ENCODE measurements at places on chromosomes 6 and 20.
A peak's percentile ranks its signal among the peaks of the same experiment; 100 is the strongest.

DNA sequence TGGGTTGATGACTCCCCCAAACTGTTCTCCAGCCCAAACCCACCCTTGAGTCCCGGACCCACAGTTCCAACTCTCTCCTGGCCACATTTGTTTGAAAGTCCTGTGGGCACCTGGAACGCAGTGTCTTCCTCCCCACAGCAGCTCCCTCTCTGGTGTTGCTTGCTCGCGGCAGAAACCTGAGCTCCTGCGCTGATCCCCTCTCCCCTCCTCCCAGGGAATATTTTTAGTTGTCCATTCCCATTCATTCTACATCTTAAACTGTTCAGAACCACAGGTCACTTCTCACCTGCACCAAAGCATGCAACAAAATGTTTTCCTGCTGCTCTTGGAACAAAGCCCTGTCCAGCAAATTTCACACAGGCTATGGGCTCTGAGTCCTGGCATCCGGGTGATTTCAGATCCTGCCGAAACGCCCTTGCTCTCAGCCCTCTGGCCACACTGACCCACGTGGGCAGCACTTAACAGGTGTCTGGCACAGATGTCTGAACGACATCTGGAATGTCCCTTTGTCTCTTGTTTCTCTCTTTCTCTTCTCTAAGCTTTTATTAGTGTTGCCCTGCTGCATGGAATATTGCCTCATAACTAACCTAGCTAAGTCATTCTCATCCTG lies 27.0 kb upstream of the PMEPA1 start:
- DNase-seq = no peak

DNA sequence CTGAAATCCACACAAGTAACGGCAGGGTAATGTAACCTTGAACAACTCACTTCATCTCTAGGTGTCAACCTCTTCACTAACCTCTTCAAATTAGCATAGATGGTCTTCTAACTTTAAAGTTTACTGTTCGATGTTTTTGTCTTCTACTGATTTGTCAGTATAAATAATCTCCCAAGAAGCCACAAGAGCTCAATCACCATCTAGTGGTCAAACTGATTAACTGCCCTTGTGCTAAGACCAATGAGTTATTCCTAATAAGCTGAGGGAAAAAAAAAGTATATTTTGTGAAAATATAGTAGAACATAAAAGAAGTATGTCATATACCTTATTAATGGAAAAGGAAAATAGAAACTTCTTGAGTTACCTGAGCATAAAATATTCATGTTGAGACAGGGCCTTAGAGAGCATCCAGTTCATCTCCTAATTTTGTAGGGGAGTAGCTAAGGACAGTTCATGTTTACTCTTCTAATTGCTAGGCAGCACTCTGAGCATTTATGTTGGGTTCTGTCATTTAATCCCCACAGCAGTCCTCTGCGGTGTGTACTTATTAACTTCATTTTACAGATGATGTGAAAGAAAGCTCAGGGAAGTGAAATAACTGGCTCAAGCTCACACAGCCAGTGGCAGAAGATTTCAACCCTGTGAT lies 317.1 kb downstream of the ESR1 start:
- peak; percentile 13 for DNase-seq

GRCh38 chr20:60804918-60805630 lies 447.0 kb upstream of the CDH4 start:
- no peak for DNase-seq

DNA sequence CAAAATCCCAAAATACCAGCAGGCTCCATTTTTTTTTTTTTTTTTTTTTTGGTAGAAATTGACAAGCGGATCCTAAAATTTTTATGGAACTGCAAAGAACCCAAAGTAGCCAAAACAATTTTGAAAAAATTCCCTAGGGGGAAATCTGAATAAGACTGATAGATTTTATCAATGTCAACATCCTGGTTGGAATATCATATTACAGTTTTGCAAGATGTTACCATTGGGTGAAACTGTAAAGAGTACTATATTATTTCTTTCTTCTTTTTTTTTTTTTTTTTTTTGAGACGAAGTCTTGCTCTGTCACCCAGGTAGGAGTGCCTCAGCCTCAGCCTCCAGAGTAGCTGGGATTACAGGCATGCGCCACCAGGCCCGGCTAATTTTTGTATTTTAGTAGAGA lies 29.4 kb upstream of the BEND3 start:
- DNase-seq = no peak

DNA sequence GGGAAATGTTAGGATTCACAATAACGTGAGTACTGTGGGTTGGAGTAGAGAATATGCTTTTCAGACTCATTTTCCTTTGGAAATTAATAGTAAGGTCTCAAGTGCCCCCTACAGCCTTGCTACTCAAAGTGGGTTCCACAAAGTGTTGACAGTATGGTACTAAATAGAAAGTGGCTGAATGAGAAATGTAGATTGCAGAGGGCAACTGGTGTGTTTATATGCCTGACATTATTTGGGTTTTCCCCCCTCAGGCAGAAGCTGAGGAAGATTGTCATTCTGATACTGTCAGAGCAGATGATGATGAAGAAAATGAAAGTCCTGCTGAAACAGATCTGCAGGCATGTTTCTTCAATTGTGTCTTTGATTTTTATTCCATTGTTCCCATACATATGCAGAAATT lies 5.6 kb downstream of the FBXO9 start:
- no peak for DNase-seq

GRCh38 chr6:111715321-111715720 lies 109.6 kb upstream of the TRAF3IP2 start:
- no peak for DNase-seq

DNA sequence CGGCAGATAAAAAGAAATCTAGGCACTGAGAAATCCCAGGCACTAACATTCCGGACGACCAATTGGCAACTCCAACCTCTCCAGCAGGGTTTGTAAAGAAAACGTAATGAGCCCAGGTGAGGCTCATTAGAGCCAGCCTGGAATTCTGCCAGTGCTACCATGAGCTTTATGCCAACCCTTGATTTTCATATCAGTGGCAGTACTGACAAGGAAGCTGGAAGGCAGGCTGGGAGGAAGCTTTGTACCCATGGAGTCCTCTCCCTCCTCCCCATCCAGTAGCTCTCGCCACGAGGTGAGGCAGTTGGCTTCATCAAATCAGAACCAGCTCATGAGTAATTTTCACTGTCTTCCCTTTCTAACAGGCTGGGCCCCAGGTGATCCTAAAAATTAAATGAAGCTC lies 250.2 kb downstream of the ZNF217 start:
- DNase-seq = no peak

GRCh38 chr6:57097596-57097995 lies 7.6 kb downstream of the ZNF451 start:
- no peak for DNase-seq

GRCh38 chr6:55497694-55498093 lies 81.3 kb downstream of the HMGCLL1 start:
- DNase-seq = no peak

DNA sequence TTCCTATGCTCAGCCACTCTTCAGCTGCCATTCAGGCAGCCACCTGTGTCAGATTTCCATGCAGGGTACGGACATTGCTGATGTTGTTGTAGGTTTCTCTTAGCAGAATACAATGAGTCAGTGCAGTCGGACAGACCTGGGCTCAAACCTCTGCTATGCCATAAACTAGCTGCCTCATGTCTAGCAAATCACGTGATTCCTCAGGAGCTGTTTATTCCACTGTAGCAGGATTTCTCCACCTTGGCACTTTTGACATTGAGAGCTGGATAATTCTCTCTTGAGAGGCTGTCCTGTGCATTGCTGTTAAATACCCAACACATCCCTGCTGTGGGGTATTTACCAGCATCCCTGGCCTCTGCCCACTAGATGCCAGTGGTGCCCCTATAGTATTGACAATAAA lies 413.8 kb upstream of the CDH4 start:
- no peak for DNase-seq

DNA sequence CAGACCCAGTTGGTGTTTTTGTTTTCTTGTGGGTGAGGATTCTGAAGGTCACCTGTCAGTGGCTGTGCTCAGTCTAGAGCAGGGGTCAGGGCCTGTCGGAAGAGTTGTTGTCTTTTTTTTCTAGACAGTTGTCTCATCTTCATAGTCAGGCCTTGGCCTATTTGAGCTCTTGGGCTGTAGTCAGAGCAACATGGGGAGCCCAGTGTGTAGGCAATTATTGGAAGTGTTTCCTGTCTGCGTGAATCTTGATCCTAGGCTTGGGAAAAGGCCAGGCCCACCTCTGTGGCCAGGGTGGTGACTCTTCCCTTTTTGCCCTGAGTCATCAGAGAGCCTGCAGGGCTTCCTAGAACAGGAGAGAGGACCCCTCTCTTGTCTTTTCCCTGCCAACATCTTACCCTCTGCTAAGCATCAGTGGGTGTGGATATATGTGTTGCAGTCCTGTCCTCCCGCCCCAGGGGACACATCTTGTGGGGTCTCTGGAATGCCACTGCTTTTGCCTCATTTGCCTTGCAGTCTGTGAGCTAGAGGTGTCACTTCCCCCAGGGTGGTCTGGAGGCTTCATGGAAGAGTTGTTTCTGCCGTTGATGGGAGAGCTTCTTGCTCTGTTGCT lies 11.4 kb downstream of the TJAP1 start:
- DNase-seq = no peak

GRCh38 chr6:114176726-114177125 lies 166.1 kb downstream of the HS3ST5 start:
- no peak for DNase-seq

DNA sequence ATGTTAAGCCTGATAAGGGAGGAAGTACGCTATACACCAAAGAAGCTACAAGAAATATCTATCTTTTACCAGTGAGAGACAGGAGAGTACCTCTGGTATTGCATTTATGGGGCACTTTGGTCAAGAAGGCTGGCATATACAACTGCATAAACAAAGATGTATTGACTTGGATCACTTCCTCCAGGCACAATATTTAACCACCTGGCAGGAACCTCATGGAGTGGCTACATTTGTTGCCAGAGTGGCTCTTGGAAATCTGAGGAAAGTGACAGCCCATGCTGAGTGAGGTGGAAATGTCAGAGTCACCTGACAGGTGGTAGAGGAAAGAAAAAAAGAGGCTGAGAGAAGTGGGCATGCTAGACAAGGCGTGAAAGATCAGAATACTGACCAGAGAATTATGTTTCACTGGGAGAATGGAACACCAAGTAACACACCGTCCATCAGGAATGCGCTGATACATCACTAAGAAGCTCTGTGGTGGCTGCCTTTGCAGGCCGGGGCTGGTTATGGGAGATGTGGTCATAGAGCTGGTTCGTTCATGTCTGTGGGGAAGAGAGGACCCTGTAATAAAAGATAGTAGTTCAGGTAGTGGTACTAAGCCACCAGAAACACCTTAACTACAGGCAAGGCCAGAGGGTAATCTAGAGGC lies 61.4 kb upstream of the UFL1 start:
- no peak for DNase-seq

DNA sequence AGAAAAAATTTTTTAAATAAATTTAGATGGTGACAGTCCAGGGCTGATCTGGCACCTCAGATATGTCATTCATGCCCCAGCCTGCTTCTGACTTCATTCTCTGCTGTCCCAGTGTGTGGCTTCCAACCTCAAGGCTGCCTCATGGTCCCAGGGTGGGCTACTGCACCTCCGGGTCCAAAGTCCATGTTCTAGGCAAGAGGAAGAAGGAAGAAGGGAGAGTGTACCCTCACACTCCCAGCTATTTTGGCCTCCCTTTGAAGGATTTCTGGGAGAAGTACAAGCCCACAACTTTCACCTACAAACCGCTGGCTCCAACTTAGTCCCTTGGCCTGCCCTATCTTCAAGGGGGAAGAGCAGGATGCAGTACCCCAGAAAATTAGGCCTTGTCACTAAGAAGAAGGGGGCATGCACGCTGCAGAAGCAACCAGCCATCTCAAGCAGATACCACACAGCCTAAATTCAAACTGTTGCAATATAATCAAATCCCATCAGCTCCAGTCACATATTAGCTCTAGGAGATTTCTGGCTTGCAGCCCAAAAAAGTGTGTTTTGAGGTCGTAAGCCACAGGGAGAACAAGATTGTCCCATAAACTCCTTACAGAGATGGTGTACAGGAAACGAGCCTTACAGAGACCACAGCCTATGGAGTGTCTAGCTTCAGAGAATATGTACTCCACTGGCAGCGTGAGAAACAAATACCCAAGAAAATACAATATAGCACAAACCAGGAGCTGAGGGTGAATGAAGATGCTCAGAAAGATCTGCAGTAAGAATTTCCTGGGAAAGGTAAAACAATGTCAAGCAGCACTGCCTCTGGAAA lies 906 bp upstream of the BTN3A2 start:
- no peak for DNase-seq

GRCh38 chr6:42935322-42935721 lies 6.0 kb downstream of the CNPY3 start:
- no peak for DNase-seq

DNA sequence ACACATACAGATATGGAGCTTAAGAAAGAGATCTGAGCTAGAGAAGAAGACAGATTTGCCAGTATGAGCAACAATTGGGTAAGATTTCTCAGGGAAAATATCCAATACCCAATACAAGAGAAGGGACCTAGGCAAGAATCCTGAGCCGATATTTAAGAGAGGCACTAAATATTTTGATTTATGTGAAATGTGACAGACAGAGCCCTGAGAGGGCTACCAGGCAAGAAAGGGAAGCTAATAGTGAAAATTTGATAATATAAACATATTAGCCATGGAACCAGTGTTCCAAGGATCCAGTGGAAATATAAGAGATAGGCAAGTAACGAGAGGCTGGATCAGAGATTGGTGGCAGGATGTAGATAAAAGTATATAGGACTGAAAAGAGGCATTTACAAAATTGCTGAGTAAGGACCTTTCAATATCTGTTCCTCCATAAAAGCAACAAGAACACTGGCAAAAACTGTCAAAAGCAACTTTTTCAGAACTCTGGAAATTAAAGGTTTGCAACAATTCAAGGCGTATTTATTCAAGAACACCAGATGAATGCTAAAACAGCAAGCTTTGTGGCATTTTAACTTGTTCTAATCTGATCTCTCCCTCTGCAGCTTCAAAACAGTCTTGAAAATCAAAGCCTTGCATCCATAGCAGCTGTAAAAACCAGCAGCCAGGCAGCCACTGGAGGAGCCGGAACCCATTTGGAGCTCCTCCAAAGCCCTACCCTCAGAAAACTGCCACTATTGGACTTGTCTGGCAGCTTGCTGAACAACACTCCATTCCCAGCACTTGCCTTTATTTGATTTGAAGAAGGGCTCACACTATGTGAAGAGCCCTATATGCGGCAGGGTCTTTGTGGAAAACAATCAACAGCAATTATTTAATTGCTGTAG lies 58.8 kb downstream of the REV3L start:
- no peak for DNase-seq

- DNase-seq = no peak
Measured at GRCh38 chr20:19347943-19348456, 135.6 kb downstream of the SLC24A3 start.

GRCh38 chr6:13989496-13990144 lies 64.9 kb downstream of the RNF182 start:
- DNase-seq = no peak

GRCh38 chr6:132751306-132751705 lies 6.4 kb downstream of the VNN2 start:
- no peak for DNase-seq
